ENCODE measurements at places on chromosomes 5 and 9.

- DNase-seq, result no peak
These were observed 521.0 kb upstream of the CCNG1 start for GRCh38 chr5:162916368-162916767.

DNA sequence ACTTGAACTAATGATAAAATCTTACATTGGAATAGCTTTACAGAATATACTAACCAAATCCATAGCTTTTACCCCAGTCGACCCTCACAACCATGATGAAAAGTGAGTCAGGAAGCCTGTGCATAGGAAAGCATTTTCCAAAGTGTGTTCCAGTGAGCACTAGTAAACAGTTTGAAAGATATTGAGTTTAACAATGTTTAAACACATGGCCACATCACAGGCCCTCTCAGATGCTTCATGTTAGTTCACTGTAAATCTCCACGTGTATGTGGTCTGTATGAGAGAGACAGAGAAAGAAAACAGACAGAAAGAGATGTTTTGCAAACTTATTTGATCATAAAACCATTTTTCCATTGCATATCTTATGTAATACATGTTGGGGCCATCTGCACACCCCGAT lies 27.0 kb downstream of the PRUNE2 start:
- DNase-seq, result no peak

GRCh38 chr9:94800424-94801117 lies 74.1 kb downstream of the AOPEP start:
- DNase-seq, result no peak

- no peak for DNase-seq
These were observed 143.4 kb downstream of the MYO10 start for GRCh38 chr5:16792598-16793275.

GRCh38 chr5:52603778-52604554 lies 183.8 kb upstream of the ITGA1 start:
- no peak for DNase-seq

DNA sequence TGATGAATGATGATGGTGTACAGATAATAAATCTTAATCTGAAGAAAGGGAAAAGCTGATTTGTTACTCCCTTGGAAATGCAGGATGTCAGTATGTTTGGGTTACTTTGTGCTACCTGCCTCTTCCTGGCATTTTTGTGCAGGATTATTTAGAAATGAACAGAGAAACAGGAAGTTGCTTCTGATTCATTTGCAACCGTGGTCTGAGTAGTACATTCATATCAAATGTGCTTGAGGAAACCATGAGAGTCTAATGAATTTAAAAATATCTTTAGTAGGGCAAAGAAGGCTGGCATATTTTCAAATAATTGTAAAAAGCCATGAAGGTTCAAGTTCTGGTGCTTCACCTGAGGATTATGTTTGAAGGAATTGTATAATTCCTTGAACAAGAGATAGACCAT lies 391.6 kb downstream of the TMEM161B start:
- no peak for DNase-seq

- no peak for DNase-seq
These were observed 36.8 kb downstream of the ELL2 start for GRCh38 chr5:95924720-95925377.

DNA sequence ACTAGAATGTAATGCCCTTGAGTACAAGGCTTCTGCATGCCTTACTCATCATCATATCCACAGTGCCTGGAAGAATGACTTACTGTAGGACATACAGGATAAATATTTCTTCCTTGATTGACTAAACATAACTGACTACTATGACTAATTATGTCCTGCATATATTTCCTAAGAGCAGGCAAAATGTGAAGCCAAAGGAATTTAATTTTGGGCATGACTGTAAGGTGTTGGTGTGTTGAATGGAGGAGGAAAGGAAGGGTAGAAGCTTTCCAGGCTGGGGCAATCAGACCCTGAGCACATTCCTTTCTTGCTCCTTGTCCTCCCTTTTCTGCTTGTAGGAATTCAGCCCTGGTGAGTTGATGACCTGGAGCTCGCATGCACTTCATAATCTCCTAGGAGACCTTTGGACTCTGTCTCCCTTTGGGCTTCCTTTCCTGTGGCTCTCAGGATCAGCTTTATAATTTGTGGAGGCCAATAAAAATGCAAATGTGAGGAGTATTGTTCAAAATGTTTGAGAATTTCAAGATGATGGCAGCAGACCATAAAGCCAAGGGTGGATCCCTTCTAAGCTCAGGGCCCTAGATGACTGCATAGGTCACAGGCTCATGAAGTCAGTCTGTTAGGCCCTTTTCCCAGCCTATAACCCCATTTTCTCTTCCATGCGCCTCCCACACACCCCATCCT lies 174.0 kb downstream of the HMHB1 start:
- DNase-seq, result peak; percentile 27

DNA sequence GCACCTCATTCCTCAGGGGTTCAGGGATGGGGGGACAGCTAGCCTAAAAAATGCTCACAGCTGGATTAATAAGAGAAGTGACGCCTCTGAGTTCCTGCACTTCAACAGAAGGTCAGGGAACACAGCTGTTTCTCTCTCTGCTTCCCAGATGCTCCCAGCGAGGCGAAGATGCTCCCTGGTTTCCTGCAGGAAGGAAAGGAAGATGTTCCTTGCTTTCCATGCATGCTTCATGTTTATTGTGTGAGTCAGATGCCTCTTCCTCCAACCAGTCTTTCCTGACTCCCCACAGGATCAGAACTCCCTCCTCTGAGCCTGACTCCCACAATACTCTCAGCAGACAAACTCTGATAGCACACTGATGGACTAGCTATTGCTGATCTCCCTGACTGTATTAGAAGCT lies 71.9 kb downstream of the MFAP3 start:
- no peak for DNase-seq

- no peak for DNase-seq
These were observed 58.9 kb upstream of the RXRA start for GRCh38 chr9:134267305-134267880.

GRCh38 chr5:40121236-40121635 lies 558.5 kb upstream of the PTGER4 start:
- DNase-seq, result no peak

- no peak for DNase-seq
These were observed 20.3 kb upstream of the TMEM171 start for GRCh38 chr5:73100109-73100508.

GRCh38 chr5:143263272-143263810 lies 140.1 kb downstream of the NR3C1 start:
- no peak for DNase-seq

DNA sequence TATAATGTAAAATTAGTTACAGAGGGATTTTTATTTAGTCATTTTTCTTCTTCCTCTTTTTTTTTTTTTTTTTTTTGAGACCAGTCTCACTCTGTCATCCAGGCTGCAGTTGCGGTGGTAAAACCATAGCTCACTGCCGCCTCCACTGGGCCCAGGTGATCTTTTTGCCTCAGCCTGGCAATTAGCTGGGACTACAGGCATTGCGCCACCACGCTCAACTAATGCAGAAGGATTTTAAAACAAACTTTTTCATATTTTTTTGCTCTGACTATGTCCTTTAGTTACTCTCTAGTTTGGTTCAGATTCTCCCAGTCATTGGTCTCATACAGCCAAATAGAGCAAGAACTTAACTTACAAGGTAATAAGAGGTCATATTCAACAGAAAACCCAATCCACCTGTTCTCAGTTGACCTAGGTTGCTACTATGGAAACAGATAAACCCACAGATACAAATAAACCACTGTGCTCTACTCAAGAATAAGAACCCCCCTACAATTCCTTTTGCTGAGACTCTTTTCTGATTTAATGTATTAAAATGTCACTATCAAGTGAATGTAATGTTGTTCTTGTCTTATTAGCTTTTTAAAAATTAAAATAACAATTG lies 50.1 kb upstream of the TTC39B start:
- no peak for DNase-seq

GRCh38 chr9:105117234-105117633 lies 127.2 kb upstream of the SLC44A1 start:
- no peak for DNase-seq

DNA sequence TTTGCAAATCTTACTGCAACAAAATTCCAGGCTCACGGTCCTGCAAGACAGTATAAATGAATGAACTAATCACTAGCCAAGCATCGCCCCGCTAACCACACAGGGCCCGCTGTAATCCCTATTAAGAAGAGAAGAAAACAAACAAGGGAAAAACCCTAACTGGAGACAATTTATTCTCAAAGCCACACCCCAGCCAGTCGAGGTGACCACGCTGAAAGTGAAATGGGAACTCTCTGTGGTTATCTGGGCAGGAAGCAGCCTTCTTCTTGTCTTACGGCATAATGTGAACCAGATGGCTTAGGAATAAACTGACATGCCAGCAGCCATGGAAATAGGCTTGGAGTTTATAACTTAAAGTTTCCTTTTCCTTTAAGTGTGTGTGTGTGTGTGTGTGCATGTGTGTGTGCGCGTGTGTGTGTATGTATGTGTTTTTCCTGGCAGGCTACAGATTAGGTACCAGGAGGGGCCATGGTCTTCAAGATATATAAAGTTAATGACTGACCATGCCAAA lies 120.2 kb downstream of the SEMA6A start:
- peak; percentile 79 for DNase-seq

DNA sequence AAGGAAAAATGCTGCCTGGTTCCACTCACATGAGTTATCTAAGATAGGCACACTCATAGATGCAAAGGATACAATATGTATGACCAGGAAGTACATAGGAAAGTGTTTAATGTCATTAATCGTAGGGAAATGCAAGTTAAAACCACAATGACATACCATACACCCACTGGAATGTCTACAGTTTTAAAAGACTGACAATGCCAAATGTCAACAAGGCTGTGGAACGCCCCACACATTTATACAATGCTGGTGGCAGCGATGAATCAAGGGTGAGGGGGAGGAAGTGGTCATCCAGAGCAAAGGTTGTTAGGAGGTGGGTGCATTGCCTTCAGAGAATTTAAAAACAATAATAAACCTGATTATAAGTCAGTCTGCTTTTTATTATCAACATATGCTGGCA lies 437.8 kb downstream of the ARHGEF28 start:
- no peak for DNase-seq

DNA sequence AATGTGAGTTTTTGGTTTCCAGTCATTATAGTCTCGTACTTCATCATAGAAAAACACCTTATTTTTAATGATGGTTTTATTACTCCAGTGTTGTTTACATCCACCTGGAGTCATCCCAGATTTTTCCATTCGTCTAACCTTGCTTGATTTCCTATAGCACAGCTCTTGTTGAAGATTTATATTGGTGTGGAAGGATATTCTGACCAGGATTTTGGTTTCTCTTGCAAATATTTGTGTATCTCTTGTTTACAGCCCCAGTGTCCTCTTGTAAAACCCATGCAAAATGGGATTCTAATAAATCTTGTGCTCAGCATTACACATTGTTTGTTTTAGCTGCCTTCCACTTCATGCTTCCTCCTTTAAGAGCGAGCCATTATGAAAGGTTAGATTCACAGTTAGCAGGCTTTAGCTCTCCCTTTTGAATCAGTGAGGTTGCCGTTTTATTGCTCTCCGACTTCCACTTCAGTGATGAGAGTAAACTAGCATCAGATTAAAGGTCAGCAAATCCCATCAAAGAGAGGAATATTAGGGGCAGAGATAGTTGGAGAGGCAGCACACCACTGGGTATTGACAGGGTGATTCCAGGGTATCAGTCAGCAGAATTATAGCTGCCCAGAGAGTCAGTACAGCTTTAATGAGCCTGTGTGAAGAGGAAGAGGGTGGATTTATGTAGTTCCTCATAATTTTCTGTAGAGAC lies 157.1 kb downstream of the PBX3 start:
- no peak for DNase-seq

DNA sequence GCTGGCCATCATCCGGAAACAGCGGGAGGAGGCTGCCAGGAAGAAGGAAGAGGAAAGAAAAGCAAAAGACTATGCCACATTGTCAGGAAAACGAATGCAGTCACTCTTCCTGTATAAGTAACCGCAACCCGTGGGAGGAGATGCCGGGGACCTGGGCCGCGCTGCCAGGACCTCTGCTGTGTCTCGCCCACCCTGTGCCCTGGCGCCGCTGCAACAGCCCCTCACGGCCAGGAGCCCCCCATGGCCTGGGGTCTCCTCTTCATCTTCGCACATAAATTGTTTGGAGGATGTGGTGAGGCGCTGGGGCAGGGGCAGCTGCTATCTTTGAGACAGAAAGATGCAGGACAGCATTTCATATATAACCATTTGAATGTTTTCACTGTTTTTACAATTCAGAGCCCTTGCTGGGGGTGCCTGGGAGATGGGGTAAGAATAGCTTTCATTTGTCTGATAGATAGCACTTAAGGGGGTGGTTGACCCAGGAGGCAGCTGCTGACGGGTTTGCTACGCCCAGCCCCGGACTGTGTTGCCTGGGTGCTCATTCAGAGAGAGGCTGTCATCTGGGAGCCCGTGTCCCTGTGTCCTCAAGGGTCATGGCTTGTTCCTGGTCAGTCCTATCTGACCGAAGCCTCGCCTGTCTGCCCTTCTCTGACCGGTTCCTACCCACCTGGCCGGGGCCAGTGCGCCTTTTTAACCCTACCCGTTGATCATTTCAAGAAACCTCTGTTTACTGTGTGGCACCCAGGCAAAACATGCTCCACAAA lies 1067.7 kb upstream of the COX7C start:
- DNase-seq, result no peak

DNA sequence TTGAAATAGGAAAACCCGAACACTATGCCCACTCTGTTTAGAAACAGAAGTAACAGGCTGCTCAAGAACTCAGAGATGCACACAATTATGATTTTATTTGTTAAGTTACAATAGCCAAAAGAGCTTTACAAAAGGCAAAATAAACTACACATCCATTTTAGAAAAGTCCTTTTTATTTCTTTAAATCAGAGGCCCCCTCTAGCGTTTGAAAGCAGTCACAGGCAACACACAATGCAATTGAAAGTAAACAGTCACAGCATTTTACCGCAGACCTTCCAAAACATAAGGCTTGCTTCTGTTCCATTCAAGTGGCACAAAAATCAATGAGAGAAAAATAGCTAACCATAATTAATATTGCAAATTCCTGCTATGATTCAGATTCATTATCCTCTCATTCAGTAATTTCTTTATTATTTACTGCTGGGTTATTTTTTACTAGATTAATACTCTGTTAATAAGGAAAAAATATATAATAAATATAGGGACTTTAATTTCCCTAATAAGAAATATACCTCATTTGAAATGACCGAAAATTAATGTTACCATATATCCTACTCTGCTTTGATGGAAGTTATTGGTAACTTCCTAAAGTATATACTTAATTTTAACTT lies 78.3 kb downstream of the CEP120 start:
- DNase-seq, result peak; percentile 15

GRCh38 chr5:179431221-179431824 lies 86.1 kb upstream of the ADAMTS2 start:
- DNase-seq, result no peak

GRCh38 chr9:16387382-16387781 lies 483.1 kb downstream of the BNC2 start:
- DNase-seq, result no peak

- DNase-seq, result peak; percentile 83
These were observed 9.9 kb upstream of the GRHPR start for GRCh38 chr9:37412431-37413151.

- DNase-seq, result no peak
These were observed 212.4 kb downstream of the LRRC70 start for GRCh38 chr5:62791059-62791458.

Data from amniotic stem cell (primary cell).